GM12865 (cell line): ENCODE measurements at places on chromosomes 4 and X.

DNA sequence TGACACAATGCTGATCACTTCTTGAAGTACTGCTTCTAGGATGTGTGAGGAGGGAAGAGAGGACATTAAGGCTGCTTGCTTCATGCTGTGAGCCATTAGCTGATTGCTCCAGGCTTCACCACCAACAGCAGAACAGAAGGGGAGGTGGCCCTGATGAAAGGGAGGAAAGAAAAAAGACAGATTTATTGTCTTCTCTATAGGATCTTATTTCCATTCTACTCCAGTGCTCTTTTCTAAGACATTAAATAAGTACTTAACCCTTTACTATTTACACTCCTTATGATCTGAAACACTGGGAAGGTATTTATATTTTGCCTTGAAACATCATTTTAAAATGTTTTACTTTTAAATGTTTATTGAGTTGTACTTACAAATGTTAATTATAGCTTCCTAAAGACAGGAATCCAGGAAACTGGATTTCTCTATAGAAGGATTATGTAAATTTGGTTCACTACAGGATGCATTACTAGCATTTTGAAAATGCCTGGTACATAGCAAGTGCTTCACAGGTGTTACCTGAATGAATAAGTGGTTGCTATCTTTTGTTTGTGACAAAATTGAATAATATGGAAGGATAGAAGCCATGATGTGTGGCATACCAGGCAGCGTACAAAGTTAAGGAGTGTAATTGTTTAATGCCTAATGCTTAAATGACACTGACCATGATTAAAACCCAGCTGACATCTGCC, 680.9 kb upstream of the ATOH1 start:
- no peak for DNase-seq

- DNase-seq, result peak; percentile 34
These were observed 1.5 kb downstream of the HPRT1 start for GRCh38 chrX:134461437-134461836.

- no peak for DNase-seq
These were observed 204.4 kb downstream of the GABRB1 start for GRCh38 chr4:47235721-47236120.

DNA sequence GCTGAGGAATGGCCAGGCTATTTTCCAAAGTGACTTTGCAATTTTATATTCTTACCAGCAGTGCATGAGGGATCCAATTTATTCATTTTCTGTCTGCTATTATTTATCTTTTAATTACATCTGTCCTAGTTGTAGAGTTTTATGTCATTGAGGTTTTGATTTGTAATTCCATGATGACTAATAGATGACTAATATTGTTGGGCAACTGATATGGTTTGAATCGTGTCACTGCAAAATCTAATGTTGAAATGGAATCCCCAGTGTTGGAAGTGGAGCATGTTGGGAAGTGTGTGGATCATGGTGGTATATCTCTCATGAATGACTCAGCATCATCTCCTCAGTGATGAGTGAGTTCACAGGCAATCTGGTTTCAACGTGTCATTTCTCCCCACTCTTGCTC, 201.5 kb downstream of the TBX22 start:
- no peak for DNase-seq

DNA sequence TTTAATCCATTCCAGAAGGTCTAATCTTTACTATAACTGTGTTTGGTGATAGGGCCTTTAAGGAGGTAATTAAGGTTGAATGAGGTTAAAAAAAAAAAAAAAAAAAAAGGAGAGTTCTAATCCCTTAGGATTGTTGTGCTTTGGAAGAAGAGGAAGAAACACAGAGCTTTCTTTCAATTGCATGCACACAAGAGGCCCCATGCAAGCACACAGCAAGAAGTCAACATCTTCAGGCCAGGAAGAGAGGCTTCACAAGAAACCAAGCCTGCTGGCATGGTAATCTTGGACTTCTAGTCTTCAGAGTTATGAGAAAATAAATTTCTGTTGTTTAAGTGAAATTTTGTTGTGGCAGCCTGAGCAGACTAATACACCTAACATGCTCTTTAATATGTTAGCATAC, 118.6 kb downstream of the NAA11 start:
- DNase-seq, result no peak

DNA sequence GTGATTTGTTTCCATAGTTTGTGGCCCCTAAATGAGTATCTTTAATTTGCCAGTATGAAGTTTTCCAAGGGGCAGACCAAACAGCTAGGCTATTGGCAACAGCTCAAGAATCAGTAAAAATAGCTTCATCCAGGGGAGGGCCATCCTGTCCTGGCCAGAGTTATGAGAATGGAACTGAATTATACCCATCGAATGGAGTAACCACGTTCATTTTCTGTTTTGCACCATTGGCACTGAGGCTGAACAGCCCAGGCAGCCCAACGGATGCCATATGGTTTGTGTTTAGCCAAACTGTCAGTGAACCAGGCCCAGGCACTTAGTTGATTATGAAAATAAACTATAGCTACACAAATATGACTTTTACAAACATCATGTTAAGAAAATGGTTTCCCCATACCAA, 17.7 kb upstream of the ASB5 start:
- DNase-seq, result no peak

GRCh38 chr4:883377-884095, 48.6 kb downstream of the GAK start:
- DNase-seq, result no peak
